ENCODE measurements at places on chromosomes 7 and 10.

GRCh38 chr10:131142517-131143380 is 168.8 kb downstream of the TCERG1L start:
- DNase-seq, result no peak

GRCh38 chr7:67637023-67637358 is 640.4 kb downstream of the TYW1 start:
- DNase-seq, result no peak

DNA sequence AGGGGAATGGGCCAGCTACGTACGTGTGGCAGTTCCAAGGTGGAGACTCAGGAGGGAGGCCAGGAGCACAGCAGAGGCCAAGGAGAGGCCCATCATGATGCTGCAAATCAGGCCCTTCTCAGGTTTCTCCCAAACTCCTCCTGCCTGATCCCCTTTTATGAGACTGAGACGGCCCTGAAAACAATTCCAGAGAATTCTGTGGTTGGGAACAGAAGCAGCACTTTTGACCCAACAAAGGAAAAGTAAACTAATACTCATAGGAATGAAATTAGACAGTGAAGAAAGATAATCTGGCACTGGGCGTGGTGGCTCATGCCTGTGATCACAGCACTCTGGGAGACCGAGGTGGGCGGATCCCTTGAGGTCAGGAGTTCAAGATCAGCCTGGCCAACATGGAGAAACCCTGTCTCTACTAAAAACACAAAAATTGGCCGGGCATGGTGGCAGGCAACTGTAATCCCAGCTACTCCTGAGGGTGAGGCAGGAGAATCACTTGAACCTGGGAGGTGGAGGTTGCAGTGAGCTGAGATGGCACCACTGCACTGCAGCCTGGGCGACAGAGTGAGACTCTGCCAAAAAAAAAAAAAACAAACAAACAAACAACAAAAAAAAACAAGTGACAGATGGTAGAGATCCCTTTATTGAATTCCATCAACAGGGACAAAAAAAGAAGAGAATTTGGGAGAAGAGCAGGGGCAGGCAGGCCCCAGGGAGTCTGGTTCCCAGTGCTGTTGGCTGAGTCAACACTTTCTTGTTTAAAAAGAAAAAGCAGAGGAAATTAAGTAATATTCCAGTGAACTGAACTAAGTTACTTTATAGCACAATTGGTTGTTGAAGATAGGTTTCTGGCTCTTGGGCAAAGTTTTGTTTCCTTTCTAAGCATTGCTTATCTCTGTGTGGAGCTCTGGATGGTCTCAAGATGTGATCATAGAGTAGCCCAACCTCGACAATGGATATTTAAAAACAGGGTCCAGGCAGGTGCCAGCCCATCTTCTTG is at the start of gene CCL26:
CCL26 (minus strand) TSS at position 131 of the 997 bp plus-strand sequence; CDS start at position 96, 35 bp downstream.
- DNase-seq, result no peak

DNA sequence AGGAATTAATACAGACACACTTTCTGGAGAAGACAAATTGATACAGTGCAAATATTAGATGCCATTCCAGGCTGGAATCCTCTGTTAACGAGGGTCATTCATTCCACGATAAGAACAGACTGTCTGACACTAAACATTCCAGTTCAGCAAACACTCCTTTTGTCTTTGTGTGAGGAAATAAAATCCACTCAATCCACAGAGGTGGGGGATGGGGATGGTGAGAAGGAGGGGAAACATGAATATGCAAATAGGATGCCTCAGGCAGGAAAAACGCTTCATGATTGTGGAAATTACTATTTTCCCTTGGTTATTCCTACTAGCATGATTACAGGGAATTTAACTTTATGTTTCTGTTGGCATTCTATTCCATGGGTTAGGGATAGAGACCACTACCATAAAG is 196.9 kb upstream of the CDCA7L start:
- no peak for DNase-seq

GRCh38 chr7:137018468-137018867 is 150.0 kb downstream of the CHRM2 start:
- no peak for DNase-seq

DNA sequence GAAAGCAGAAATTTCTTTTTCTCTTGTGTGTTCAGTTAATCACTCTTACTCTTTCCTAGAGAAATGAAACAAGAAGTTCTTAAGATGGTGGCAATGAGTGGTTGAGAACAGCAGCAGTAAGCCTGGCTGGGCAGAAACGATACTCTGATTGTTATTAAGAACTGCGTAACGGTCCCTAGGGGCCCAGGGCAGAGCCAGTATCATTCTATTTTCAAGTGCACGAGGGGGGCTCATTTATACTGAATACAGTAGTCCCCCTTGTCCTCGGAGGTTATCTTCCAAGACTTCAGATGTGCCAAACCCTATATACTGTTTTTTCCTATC is 64.9 kb downstream of the EEPD1 start:
- no peak for DNase-seq

DNA sequence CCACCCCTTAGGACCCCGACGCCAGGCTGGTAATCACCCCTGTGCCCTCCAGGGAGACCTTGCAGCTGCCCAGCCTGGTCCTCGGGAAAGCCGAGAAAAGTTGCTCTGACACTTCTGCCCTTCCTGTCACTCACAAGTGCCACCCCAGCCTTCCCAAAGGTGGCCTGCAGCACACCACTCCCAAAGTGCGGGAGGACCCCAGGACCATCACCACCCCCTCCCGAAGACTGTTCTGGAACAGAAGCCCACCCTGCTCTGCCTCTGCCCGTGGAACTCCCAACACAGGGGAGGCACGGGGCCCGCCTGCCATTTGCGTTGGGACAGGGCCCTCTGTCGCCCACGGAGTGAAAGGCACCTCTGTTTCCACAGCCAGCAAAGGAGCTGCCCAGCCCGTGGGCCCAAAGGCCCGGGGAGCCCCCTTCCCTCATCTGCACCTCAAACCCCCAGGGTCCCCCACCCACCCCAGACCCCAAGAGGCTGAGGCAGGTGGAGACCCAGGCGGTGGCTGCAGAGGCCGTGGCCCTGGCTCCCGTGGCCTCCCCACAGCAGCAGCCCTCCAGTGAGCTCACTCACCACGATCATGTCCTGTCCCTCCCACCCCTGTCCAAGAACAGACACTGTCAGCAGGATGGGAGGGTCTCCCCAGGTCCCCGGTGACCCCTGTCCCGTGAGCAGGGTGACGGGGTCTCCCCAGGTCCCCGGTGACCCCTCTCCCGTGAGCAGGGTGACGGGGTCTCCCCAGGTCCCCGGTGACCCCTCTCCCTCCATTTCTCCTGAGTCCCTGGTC is 47.8 kb upstream of the PPP2R2D start:
- DNase-seq, result no peak

GRCh38 chr7:35035511-35035961 is 1.7 kb downstream of the DPY19L1 start:
- no peak for DNase-seq

GRCh38 chr10:104349623-104350126 is 4.0 kb upstream of the CFAP58 start:
- no peak for DNase-seq

- DNase-seq, result no peak
Observed at GRCh38 chr7:82376739-82377138, 66.8 kb downstream of the CACNA2D1 start.

DNA sequence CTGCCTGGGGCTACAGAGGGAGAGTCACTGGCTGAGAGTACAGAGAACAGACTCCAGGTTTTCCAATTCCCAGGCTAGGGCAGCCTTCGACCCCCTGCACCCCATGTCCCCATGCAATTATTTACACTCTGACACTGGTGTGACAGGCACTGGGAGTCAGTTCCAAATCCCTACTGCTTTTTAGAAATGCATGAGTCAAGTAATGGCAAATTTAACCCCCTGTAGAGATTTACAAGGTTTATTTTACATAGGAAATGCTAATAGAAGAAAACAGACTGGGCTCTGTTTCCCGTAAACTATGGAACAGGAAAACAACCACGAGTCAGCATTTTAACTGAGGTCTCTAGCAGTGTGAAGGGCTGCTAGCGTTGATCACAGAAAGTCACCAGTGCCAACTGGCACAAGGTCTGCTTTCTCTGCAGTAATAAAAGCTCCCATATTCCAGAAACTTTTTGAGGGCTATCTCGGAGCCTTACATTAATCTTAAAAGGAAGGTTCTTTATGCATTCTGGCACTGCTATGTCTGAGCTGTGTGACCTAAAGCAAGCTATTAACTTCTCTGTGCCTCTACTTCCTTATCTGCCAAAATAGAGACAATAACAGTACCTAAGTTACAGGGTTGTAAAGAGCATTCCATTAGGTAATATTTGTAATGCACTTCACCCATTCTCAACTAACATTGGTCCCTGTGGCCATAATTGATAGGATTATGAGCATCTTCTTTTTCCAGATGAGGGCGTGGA is 28.2 kb downstream of the NOD1 start:
- DNase-seq, result no peak

DNA sequence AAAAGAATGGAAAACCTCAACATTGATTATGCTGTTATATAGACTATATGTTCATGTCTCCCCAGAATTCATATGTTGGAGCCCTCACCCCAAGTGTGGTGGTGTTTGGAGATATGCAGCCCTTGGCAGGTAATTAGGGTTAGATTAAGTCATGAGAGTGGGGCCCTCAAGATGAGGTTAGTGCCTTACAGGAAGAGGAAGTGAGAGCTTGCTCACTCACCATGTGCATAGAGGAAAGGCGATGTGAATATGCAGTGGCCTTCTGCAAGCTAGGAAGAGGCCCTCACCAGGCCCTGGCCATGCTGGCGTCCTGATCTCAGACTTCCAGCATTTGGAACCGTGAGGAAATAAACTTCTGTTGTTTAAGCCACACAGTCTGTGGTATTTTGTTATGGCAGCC is 14.8 kb downstream of the ZNF33A start:
- no peak for DNase-seq

GRCh38 chr7:28697913-28698563 is 260.1 kb downstream of the TRIL start:
- no peak for DNase-seq

Data from left hindlimb (tissue), 1 donor.